Smooth muscle cell of the umbilical artery (primary cell): ENCODE measurements at places on chromosomes 16 and 17. TPM values are rescaled to one million over a fixed set of nuclear protein-coding genes. Genes with fewer than 3 reads are reported as not detected.

PRKCA gene
- total RNA-seq: 19.6 and 59.8 TPM in 2 replicates

CA7 gene
- total RNA-seq: not detected in 2 replicates

MYH8 gene
- under 0.01 and 0.09 TPM in 2 replicates for total RNA-seq

SPATA22 gene
- total RNA-seq: not detected in 2 replicates

FOXN1 gene
- not detected in 2 replicates for total RNA-seq

CX3CL1 gene
- under 0.01 and 0.18 TPM in 2 replicates for total RNA-seq
